Right atrium auricular region (tissue), 2 donors: ENCODE measurements at places on chromosomes 2 and 18. TPM values are rescaled to one million over a fixed set of nuclear protein-coding genes. Genes with fewer than 3 reads are reported as not detected.

DNA sequence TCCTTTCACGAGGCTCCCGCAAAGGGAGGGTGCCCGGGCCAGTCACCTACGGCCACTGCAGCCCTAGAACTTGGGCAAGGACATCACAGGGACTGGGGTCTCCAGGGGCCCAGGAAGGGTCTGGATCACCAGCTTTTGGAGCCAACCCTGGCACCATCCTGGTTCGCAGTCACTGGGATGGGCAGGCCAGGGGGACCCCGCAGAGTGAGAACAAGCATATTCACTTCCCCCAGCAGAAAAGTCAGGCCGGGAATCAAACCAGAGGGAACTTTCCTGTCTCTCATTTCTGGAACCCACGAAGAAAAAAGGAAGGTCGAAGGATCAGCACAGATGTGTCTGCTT, 15.4 kb downstream of the SMAD7 start:
- no peak for DNase-seq

- no peak for DNase-seq
Observed at GRCh38 chr2:38073211-38074057, 2.5 kb downstream of the CYP1B1 start.

GRCh38 chr2:108587621-108588020, 53.4 kb downstream of the LIMS1 start:
- DNase-seq, result peak; percentile 76

- DNase-seq, result no peak
Observed at GRCh38 chr2:1651121-1652033, 92.9 kb downstream of the PXDN start.

Gene CD207
- not detected for total RNA-seq

- no peak for DNase-seq
Observed at GRCh38 chr2:138414014-138414413, 87.6 kb upstream of the SPOPL start.

DNA sequence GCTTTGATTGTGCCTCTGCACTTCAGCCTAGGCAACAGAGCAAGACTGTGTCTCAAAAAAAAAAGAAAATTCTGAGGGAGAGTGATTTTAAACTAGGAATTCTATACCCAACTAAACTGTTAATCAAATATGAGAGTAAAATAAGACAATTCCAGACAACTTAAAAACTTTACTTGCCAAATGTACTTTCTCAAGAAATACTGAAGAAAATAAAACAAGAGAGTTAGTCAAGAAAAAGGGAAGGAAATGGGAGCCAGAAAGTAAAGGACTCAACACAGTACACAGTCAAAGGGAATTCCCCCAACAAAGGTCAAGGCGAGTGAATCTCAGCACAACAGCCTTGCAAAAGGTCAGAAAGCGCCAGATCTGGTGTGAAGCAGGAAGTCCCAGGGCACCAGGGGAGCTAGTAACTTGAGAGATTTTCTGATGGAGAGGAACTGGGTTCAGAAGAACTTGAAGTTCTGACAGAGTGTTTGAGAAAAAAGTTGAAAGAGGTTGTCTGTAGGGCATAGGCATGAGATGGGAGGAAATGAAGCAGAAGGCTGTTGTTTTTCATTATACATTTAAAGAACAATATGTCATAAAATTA, 22.6 kb upstream of the TBC1D8 start:
- DNase-seq, result no peak

Gene TTN
- total RNA-seq, result 1,330 TPM

DNA sequence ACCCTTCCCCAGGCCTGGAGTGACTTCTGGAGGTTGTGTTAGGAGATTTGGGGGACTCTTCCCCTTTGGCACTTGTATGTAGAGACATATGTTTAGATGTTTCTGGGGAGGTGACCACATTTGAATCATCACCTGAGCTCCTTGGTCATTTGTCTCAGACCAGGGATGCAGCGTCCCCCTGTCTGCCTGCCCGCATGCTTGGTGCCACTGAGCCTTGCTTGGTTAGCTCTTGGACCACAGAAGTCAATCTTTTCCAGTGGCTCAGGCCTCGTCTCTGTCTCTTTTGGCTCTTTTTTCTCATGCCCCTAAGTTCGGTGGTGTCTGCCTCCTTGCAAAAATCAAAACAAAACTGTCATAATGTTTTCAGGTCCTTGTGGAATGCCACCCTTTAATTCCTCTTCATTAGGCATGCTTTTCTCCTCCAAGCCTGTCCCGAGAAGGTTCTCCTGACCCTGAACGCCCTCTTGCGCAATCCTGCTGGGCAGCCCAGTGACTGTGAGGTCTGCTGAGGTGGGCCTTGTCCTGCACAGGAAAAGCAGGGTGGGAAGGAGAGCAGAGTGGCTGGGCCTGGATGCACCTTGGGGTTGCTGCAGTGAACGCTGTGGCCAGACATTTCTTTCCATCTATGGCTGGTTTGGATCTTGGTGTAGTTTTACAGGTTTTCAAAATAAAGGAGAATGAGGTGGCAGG, 24.9 kb downstream of the GLI2 start:
- DNase-seq, result no peak

Gene REG1B
- not detected for total RNA-seq

DNA sequence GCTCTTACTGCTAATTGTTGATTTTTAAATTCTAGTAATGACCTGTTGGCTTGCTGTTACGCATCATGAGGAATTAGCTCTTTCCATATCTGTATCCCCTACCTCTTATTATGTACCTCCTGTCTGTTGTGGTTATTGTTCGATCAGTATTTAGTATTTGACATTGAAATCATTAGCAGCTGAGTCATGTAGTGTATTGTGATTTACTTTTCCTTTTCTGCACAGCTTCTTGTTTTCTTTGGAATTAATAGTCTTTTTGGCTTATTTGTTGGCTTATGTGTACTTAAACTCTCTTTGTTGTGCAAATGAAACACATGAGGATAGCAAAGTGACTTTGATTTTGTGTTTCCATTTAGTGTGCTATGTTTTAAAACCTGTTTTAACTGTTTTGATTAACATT, 4.3 kb downstream of the EPB41L5 start:
- no peak for DNase-seq

Gene SLC40A1
- total RNA-seq, result 57.7 TPM

GRCh38 chr2:47225061-47225783, 70.1 kb upstream of the STPG4 start:
- DNase-seq, result peak; percentile 82

DNA sequence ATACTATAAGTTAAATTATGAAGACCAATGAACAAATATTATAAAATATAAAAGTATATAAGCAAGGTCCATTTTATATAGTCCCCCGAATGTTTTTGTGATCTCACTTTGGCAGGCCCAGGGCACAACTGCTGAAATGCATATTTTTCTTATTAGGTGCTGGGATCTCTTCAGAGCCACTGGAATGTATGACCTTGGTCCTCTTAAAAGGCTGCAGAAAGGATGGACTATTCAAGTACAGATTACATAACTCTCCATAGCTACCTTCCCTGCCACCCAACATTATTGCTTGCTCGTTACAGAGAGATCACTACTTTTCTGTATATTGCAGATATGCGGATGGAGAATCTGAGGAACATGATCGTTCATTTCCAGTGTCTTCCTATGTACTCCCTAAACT, 925.6 kb upstream of the CELF4 start:
- no peak for DNase-seq

DNA sequence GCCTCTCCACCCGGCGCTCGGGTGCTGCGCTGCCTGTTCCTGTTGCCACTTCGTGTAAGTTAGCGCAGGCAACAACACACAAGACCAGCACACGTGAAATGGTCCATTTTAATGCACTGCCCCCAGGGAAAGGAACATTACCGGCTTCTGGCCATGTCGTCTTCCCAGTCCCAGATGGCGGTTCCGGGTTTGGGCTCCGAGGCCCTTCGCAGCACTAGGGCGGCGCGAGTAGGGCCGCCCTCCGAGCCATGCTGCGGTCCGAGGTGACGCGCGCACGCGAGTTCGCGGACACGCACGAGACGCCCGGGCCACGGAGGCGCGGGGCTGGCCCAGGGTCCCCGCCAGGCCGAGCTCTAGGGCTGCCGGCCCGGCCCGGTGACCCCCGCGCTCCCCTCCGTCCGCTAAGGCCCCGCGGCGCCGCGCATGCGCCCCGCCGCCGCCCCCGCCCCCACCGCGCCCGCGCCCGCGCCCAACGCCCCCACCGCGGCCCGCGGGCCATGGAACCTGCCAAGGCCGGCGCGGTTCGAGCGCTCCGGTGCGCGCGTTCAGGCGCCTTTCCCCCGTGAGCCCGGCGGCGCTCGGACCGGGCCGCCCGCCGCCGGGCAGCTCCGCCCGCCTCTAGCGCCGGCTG, 367 bp upstream of the ZNF236 start:
- peak; percentile 67 for DNase-seq
